Small intestine (tissue), 16 donors: ENCODE measurements at places on chromosomes 4 and X.

GRCh38 chrX:37599729-37600128 is 28.3 kb downstream of the LANCL3 start:
- no peak for DNase-seq
- H3K36me3 ChIP-seq: no peaks in the 10 kb centered on the region
- H3K4me1 ChIP-seq: no peaks in the 10 kb centered on the region
- H3K27ac ChIP-seq: no peak overlapping the region
- H3K4me3 ChIP-seq: no peak overlapping the region

- H3K27me3 ChIP-seq: no peaks in the 10 kb centered on the region
- H3K27ac ChIP-seq: no peak overlapping the region
- H3K4me3 ChIP-seq: no peak overlapping the region
- no peaks in the 10 kb centered on the region for H3K4me1 ChIP-seq
Measured at GRCh38 chr4:152981278-152981677, 45.2 kb downstream of the FHDC1 start.

DNA sequence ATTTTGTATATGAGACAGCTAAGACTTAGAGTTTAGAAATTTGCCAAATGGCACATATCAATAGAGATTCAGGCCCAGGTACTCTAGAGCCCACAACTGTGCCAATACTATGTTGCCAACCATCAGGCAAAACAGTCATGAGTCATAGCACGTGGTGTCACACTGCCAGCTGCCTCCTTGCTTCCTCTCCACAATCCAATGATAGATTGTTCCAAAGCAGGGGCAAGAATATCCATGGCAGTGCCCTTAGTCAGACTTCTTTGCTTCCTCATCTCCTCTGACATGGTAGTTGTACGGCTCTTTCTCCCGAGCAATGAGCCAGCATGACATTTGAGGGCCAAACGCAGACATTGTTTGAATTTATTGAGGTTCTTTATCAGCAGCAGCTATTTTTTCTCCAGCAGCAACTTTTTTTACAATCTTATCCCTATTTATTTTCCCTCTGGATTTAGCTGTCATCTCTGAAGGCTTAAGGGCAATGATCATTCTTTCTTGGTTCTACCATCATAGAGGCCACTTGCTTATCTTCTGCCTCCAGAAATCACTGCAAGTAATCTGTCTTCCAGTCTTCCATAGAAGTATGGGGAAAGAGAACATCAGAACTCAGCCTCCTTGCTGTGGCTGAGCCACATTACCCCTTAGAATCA is 169.7 kb downstream of the COL4A6 start:
- no peak for DNase-seq
- no peak overlapping the region for H3K27ac ChIP-seq
- no peak overlapping the region for H3K4me3 ChIP-seq
- H3K36me3 ChIP-seq: no peaks in the 10 kb centered on the region

DNA sequence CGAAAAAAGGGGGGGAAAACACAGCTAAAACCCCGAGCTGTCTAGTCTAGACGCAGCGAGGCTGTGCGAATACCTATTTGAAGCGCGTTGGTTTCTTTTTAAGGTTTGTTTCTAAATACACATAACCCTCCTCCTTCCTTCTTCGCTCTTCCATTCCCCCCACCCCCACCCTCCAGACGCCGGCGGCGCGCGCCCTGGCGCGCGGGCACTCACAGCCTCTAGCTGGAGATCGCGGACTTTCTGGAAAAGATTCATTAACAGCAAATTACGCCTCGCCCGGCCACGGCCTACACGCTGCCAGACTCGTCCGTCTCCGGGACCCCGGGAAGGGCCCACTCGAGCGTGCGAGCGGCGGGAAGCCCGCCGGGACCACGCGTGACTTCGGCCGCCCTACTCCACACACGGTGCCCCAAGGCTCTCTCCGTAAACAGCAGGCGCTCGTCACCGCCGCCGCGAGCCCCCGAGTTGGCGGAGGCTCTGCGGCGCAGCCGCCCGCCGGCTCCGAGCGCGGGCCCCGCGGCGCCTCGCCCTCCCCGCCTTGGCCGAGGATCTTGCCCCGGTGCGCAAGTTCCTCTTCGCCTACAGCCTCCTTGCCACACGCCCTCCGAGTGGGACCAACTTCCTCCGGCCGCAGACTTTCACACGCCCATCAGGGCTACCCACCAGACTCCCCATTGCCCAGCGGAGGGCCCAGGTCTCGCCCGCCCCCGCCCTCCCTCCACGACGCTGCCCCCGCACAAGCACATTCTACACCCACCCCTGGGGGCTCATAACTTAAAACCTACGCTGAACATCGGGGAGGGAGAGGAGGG is 2.0 kb downstream of the BCOR start:
- H3K36me3 ChIP-seq: no peaks in the 10 kb centered on the region
- peak overlapping the region; percentile 76 for H3K4me3 ChIP-seq
- peak overlapping the region; percentile 27 for H3K27ac ChIP-seq
- H3K4me1 ChIP-seq: peaks cover 3% of the 10 kb centered on the region

DNA sequence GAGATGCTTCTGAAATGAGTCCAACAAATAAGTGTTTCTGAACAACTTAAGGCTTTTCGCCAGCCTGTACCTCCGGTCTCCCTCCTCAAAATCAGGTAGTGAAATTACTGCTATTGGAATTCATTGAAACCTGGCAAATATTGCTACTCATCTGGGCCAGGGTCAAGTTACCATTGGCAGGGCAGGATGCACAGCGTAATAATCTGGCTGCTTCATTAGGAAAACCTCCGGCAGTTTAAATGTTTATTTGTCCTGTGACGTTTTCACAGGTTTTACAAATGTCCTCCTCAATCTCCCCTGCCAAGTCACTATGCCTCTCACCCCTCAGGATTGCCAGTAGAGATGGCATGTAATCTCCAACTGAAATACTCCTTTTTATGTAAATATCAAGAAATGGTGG is 92.6 kb upstream of the KDR start:
- DNase-seq: no peak
- no peaks in the 10 kb centered on the region for H3K4me1 ChIP-seq
- no peaks in the 10 kb centered on the region for H3K27me3 ChIP-seq
- H3K4me3 ChIP-seq: no peak overlapping the region

- H3K4me3 ChIP-seq: no peak overlapping the region
- no peaks in the 10 kb centered on the region for H3K27me3 ChIP-seq
- H3K4me1 ChIP-seq: no peaks in the 10 kb centered on the region
- no peaks in the 10 kb centered on the region for H3K36me3 ChIP-seq
- no peak overlapping the region for H3K27ac ChIP-seq
Measured at GRCh38 chr4:102787944-102788343, 27.2 kb upstream of the MANBA start.
